SHP77 (cell line): ENCODE measurements at places on chromosomes 5 and 9.

DNA sequence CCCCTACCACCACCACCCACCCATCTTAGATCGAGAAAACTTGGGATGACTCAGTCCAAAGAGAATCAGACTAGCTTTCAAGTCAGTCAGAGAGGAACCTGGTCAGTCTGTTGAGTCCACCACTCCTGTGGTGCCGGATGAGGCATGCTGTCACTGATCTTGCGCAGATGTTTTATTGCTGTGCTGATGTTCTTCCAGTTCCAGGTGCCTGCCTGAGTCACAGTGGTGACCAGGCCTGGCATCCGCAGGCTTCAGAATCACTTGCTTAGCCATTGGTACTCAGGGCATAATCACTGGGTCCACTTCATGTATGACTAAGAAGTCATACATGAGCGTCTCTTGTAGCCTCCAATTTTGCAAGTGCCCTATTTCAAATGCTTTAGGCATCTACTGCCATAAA is 114.1 kb downstream of the MUSK start:
- no peak for DNase-seq

- no peak for DNase-seq
These were observed 11.3 kb upstream of the MIER3 start for GRCh38 chr5:56963246-56963645.

GRCh38 chr5:43514025-43514424 is 923 bp downstream of the C5orf34 start:
- DNase-seq: no peak

GRCh38 chr9:110031511-110032173 is 176.3 kb downstream of the C9orf152 start:
- DNase-seq: no peak

- DNase-seq: no peak
These were observed 118.9 kb downstream of the PDZD2 start for GRCh38 chr5:31757806-31758205.

GRCh38 chr5:66382152-66382551 is 214.0 kb upstream of the MAST4 start:
- no peak for DNase-seq

DNA sequence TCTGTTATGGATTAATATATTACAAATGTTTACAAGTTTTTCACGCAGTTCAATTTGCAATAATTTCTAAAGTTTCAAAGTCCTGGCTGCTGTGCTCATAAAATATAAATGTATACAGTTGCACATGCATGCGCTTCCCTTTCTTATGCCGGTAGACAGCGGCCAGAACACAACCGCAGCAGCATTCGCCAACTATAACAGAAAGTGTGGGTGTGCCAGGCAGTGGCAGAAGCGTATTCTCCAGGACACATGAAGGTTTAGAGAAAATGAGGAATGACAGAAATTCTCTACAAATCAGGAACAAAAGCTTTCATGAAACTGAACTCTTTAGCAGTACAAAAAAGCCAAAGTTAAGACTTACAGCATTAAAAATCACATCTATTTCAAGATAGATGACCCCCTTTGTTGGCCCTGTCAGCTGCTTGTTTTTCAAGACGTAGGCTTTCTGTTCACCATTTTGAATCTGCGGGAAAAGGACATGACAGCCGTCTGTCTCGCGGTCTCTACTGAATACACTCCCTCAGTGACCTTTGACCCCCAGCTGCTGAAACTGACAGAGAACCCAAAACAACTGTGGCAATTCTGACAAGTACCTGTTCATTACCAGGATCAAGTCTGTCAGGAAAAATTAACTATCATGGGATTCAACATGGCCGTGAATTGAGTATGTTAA is 252.2 kb downstream of the SLF1 start:
- DNase-seq: no peak

DNA sequence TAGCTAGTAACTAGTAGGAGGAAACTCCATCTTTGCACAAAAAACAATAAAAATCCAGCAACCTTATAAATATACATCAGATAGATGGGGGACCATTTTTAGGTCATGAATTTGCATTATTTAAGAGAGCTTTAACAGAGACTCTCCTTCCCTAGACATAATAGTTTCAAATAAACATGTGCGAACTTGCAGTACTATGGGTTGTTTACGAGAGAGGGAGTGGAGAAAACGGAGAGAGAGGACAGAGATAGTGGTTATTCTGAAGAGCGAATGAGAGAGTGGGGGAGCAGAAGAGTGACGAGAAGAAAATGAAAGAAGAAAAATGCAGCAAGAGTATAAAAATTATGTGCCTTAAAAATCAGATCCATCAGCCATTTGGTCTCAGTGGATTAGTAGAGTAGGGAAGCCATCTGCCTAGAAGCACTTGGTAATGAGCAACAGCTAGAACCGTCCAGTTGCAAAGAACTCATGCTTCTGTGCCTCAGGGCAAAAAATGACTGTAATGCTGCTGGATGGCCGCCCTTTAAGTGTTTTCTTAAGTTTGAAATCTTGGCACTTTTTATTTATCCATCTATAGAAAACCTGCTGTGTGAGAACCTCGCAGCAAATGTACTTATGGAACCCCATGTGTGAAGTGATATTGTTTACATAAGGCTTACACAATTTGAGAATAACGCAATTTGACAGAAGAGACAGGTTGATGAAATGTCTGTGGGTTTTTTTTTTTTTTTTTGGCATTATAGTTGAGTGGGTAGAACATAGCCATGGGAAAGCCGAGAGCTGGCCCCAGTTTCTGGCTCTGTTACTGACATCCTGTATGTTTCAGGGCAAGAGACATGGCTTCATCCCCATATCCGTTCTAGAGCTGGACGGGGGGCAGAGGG is 95.6 kb upstream of the ZNF608 start:
- DNase-seq: no peak

GRCh38 chr9:95109456-95109855 is 208.1 kb downstream of the FANCC start:
- no peak for DNase-seq

- DNase-seq: no peak
These were observed 44.8 kb downstream of the PLCXD3 start for GRCh38 chr5:41465493-41466171.

GRCh38 chr5:90096415-90097081 is 313.0 kb downstream of the CETN3 start:
- no peak for DNase-seq
